ENCODE measurements at places on chromosomes 4 and X.

DNA sequence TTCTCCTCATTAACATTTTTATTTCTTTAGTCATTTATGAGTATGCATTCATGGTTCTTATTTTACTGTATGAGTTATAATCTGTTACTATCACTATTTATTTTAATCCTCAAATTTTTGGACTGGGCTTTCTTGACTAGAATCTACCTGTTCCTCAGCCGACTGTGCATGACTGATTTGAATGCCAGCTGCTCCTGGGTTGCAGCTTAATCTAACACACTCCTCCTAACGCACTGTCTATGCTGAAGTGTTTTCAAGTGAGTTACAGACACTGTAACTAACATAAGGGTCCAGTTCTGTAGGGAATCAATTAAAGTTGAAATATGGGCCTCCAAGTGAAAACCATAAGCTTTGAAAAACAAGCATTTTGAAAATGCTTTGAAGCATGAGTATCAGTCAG, 137.4 kb upstream of the ARSJ start:
- DNase-seq = no peak

- no peak for DNase-seq
Observed at GRCh38 chr4:168731706-168732414, 235.0 kb downstream of the PALLD start.

- no peak for DNase-seq
Observed at GRCh38 chr4:27040356-27040755, 179.7 kb downstream of the STIM2 start.

GRCh38 chr4:72505314-72505744, 63.7 kb downstream of the ADAMTS3 start:
- DNase-seq = peak; percentile 61

- no peak for DNase-seq
Observed at GRCh38 chr4:86876894-86877685, 15.1 kb downstream of the C4orf36 start.

GRCh38 chr4:6896035-6896434, 13.6 kb upstream of the TBC1D14 start:
- DNase-seq = no peak

DNA sequence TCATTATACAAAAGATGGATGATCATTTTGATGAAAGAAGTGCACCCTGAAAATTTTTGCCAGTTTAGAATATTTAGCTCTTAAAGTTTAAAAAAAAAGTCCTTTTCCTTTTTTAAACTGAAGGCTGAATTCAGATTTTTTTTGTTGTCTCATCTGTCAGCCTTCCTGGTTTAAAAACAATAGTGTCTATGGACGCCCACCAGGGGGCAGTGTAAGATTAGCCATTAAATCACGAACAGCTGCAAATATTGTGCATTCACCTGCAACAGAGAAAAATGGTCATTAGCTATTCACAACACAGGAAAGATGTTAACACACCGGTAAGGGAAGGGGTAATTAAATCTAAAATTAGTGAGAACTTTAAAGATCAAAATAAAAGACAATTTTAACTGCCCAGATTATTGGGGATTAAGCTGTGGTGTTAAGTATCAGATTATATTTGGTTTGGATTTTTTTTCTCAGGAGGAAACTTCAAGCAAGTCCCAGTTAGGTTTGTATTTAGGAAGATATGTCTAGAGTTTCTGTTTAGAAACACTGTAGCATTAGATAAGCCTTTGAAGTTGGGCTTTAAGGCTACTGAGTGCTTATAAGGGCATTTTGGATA, 4.4 kb upstream of the CXorf38 start:
- peak; percentile 27 for DNase-seq

GRCh38 chr4:87975466-87975865, at the start of gene SPP1:
Gene SPP1, plus strand, starts transcription at chr4:87975714. Its CDS starts 1,182 bp downstream, at chr4:87976896.
- peak; percentile 59 for DNase-seq

- DNase-seq = no peak
Observed at GRCh38 chr4:162681212-162681611, 485.5 kb downstream of the NAF1 start.

DNA sequence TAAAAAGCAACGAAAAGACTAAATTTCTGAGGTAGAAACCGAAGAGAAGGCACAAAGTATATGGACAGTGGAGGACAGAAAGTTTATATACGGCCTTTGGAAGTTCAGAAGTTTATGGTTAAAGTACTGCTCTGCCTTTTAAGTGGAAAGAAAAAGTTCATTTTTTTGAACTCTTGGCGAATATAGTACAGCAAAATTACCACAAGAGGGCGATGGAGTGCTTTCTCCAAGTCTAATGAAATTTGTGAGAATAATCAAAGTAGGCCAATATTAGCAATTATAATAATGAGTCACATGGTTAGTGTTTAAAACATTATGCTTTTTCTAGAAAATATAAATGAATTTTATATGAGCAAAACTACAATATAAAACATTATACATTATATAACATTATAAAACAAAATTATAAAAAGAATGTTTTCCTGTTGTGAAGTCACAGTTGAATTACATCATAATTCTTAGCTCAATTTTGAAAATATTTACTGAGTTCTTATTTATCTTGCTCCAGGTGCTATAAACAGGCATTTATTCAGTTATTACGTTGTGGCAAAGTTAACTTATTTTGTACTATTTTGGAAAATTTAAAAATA, 136.2 kb upstream of the BMPR1B start:
- DNase-seq = peak; percentile 71

- DNase-seq = peak; percentile 71
Observed at GRCh38 chr4:100372432-100372831, 145.4 kb downstream of the EMCN start.

DNA sequence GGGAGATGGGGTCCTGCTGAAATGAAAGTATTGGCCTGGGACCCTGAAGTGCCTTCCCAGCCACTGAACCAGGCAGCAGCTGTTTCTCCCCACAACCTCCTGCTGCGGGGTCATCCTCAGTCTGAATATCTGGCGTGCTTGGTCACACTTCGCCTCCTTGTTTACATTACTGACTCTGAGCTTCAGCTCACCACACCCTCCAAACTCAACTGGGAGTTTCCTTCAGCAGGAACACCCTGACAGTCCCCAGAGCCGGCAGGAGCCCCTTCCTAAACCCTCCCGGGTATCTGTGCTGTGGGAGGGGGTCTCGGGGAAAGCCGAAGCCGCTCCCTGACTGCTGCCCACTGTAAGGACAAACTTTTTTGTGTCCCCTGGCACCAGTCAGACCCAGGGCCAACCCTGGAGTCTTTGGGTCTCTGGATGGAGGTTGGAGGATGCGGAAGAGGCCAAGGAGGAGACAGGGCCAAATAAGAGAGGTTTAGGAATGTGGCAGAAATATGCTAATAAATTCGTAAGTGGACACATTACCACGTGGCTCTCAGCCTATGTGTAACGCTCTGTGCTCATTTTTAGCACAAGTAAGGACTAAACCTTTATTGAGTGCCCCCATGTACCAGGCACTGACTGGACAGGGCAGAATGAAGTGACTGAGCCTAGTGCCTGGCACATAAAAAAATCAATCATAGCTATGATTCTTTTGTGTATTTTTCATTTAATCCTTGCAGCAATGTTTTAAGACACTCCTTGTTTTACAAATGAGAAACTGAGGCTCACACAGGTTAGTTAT, 20.7 kb downstream of the FHDC1 start:
- no peak for DNase-seq

DNA sequence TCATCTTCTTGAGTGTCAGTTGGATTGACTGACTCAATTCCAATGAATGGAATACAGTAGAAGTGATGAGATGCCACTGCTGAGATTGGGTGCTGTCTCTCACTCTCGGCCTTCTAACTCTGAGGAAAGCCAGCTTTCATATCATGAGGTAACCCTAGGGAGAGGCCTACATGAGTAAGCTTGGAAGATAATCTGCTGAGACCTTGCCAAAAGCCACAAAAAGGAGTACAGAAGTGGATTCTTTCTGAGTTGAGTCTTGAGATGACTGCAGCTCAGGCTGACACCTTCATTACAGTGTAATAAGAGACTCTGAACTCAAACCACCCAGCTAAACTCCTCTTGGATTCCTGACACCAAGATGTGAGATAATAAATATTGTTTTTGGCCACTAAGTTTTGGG, 537.4 kb upstream of the MAGEB18 start:
- DNase-seq = no peak

GRCh38 chr4:78796526-78796925, 20.4 kb downstream of the BMP2K start:
- DNase-seq = peak; percentile 18

DNA sequence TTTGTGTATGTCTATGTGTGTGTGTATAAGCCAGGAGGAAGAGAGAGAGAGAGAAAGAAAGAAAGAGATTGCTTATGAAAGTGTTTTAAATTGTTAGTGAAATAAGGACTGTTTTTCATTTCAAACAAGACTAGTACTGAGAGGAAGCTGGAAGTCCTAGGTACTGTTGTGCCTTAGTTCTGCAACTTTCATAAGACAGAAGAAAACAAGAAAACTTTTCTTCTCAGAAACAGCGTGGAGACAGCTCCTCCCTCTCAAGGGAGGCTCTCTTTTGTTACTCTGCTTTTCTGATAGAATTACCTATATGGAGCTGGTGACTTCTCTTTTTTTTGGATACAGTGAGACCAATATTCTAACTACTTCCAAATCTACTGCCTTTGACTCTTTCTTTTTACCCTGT, 62.5 kb downstream of the BANK1 start:
- no peak for DNase-seq

- no peak for DNase-seq
Observed at GRCh38 chrX:77768787-77769186, 17.2 kb downstream of the ATRX start.

- DNase-seq = no peak
Observed at GRCh38 chr4:39631700-39632079, 7.0 kb downstream of the SMIM14 start.

DNA sequence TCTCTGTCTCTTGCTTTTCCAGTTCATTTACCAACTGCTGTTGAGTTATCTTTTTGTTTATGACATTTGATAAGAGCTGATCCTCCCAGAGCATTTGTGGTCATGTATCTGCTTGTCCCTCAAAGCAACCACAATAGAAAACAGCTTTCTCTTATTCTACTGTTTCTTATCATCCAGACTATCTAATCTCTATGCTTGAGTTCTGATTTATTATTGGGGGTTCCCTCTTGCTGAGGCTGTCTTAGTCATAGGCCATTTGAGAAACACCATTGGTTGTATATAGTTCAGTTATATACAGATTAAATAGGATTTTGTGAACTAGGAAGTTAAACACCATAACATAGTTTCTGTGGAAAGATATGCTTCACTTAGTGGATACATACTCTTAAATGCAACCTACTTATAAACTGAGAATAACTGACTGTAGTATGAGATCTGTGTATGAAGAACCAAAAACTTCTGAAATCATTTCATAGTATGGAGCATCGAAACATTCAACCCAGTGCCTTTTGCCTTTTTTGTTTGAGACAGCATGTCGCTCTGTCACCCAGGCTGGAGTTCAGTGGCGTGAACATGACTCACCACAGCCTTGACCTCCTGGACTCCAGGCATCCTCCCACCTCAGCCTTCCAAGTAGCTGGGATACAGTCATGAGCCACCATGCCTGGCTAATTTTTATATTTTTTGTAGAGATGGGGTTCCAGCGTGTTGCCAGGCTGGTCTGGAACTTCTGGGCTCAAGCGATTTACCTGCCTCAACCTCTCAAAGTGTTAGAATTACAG, 75.8 kb downstream of the STIM2 start:
- DNase-seq = no peak

- DNase-seq = no peak
Observed at GRCh38 chrX:149908308-149908707, 21.1 kb upstream of the HSFX4 start.

GRCh38 chr4:8759987-8760386, 111.7 kb downstream of the HMX1 start:
- no peak for DNase-seq

DNA sequence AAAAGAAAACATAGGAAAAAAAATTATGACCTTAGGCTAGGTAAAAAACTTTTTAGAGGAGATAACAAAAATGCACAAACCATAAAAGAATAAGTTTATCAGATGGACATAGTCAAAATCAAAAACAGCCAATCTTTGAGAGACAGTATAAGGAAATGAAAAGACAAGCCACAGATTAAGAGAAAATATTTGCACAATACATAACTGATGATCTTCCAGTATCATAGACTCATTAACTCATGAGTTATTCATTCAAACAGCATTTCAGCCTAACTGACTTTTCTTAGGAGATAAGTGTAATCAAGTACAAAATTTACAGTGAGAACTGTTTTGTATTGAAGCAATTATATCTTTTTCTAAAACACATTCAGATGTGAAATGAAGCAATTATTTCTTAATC, 183.8 kb downstream of the FBXO8 start:
- DNase-seq = no peak

DNA sequence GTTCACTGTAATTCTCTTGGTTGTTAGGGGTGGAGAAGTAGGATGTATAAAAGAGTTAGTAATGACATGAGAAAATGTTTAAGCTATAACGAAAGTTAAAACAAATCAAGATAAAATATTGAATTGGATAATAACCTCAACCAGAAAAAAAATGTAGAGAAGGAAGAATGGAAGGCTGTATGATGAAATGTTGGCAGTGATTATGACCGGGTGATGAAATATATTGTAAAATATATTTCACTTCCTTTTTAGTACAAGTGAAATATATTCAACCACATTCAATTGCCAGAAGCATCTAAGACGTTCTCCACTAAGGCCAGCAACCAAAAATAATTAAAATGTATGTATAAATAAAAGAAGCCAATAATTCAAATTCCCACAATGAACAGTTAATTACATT, 309.3 kb upstream of the FGF13 start:
- no peak for DNase-seq

GRCh38 chrX:70432936-70433847, 10.1 kb downstream of the GDPD2 start:
- DNase-seq = no peak

- no peak for DNase-seq
Observed at GRCh38 chrX:153812220-153812619, 17.8 kb downstream of the SSR4 start.

DNA sequence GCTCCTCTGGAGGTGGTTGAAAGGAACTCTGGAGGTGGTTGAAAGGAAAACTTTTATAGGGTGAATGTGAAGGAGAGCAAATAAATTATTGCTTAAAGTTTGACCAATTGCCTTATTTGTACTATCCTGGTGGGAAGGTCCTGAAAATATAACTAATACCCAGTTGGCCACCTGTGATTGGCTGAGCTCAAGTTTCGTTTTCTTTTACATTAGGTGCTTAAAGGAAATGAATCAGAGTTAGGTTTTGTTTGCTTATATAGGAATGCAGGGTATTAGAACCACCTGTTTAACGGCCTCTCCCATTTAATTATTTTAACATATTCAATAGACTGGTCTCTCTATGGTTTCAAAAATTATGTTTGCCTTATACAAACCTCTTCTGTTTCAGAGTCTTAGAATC, 497.6 kb downstream of the PRR32 start:
- no peak for DNase-seq

GRCh38 chrX:115912372-115912897, 258.1 kb upstream of the AGTR2 start:
- peak; percentile 1 for DNase-seq

DNA sequence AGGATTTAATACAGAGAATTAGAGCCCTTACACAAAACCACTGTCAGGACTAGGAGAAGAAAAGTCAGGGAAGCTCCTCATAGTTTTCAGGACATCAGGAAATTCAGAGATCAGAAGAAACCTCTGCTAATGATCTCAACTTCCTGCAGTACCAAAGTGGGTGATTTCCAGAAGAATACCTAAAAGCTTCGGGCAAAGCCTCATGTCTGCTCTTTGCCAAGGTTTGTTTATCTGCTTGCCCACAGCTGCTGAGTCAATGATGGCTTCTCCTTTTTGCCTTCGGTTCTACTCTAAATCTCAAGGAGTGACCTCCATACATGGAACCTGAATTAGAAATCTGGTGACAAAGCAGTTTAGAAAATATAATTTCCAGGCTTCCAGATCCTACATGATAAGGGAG, 68.4 kb downstream of the USP38 start:
- no peak for DNase-seq

- DNase-seq = peak; percentile 58
Observed at GRCh38 chrX:49199906-49200771, at the start of gene SYP. Gene SYP, minus strand, starts transcription at chrX:49200193. Its CDS starts 7 bp downstream, at chrX:49200186.
